Epithelial cell of umbilical artery (primary cell): ENCODE measurements at places on chromosomes 2 and 18. TPM values are rescaled to one million over a fixed set of nuclear protein-coding genes. Genes with fewer than 3 reads are reported as not detected.

Gene MARCHF4
- 3.2 and 6.2 TPM in 2 replicates for total RNA-seq

Gene C2orf78
- total RNA-seq: not detected in 2 replicates

Gene FAM110C
- total RNA-seq: not detected in 2 replicates

Gene CARF
- 1.9 and 4.1 TPM in 2 replicates for total RNA-seq

Gene CTAGE1
- total RNA-seq: not detected in 2 replicates

Gene REG1A
- total RNA-seq: not detected in 2 replicates

Gene RBM44
- 0.32 and 0.91 TPM in 2 replicates for total RNA-seq

Gene CCDC138
- 8.8 and 16.9 TPM in 2 replicates for total RNA-seq

Gene SULT1C4
- 12.9 and 27.0 TPM in 2 replicates for total RNA-seq

Gene UPP2
- not detected in 2 replicates for total RNA-seq

Gene MALL
- 26.6 and 51.4 TPM in 2 replicates for total RNA-seq

Gene G6PC2
- not detected in 2 replicates for total RNA-seq

Gene AMER3
- not detected in 2 replicates for total RNA-seq

Gene REG1B
- not detected in 2 replicates for total RNA-seq

Gene ADD2
- 1.8 and 2.9 TPM in 2 replicates for total RNA-seq

Gene DPP4
- 22.7 and 69.3 TPM in 2 replicates for total RNA-seq

Gene CREG2
- total RNA-seq: 0.76 and 0.97 TPM in 2 replicates

Gene KCNF1
- 2.3 TPM in 1 of 2 replicates, not detected in the other for total RNA-seq

Gene DYNAP
- total RNA-seq: not detected in 2 replicates

Gene ABCB11
- 0.65 and 1.1 TPM in 2 replicates for total RNA-seq

Gene FIGN
- 0.65 and 1.1 TPM in 2 replicates for total RNA-seq

Gene C2orf66
- total RNA-seq: under 0.01 TPM in 1 of 2 replicates, not detected in the other

Gene HRH4
- not detected in 2 replicates for total RNA-seq

Gene ECEL1
- not detected in 2 replicates for total RNA-seq

Gene KIF3C
- 8.4 and 9.1 TPM in 2 replicates for total RNA-seq

Gene KATNAL2
- total RNA-seq: 0.32 and 1.1 TPM in 2 replicates

Gene TRIM43
- total RNA-seq: not detected in 2 replicates

Gene KCNJ3
- total RNA-seq: not detected in 2 replicates

Gene FSHR
- total RNA-seq: not detected in 2 replicates

Gene ZSCAN30
- 9.4 and 13.2 TPM in 2 replicates for total RNA-seq

Gene ANKRD36
- 53.3 and 78.0 TPM in 2 replicates for total RNA-seq

Gene HAAO
- total RNA-seq: not detected in 2 replicates

Gene GCKR
- total RNA-seq: 3.2 and 8.8 TPM in 2 replicates

Gene MBP
- 0.30 and 0.32 TPM in 2 replicates for total RNA-seq

Gene MYO3B
- under 0.01 TPM in 1 of 2 replicates, not detected in the other for total RNA-seq

Gene GPR45
- total RNA-seq: not detected in 2 replicates

Gene FSIP2
- under 0.01 and 0.30 TPM in 2 replicates for total RNA-seq

Gene BARD1
- total RNA-seq: 17.2 and 25.2 TPM in 2 replicates

Gene ACVR1C
- under 0.01 and 0.15 TPM in 2 replicates for total RNA-seq

Gene B3GNT7
- total RNA-seq: under 0.01 and 0.15 TPM in 2 replicates

Gene NDUFV2
- 112 and 176 TPM in 2 replicates for total RNA-seq

Gene RALBP1
- total RNA-seq: 87.4 and 90.9 TPM in 2 replicates
